ENCODE measurements at places on chromosomes 2 and 18. TPM values are rescaled to one million over a fixed set of nuclear protein-coding genes. Genes with fewer than 3 reads are reported as not detected.
A peak's percentile ranks its signal among the peaks of the same experiment; 100 is the strongest.

SERPINB7 gene
- total RNA-seq, result 12.6 TPM

DNA sequence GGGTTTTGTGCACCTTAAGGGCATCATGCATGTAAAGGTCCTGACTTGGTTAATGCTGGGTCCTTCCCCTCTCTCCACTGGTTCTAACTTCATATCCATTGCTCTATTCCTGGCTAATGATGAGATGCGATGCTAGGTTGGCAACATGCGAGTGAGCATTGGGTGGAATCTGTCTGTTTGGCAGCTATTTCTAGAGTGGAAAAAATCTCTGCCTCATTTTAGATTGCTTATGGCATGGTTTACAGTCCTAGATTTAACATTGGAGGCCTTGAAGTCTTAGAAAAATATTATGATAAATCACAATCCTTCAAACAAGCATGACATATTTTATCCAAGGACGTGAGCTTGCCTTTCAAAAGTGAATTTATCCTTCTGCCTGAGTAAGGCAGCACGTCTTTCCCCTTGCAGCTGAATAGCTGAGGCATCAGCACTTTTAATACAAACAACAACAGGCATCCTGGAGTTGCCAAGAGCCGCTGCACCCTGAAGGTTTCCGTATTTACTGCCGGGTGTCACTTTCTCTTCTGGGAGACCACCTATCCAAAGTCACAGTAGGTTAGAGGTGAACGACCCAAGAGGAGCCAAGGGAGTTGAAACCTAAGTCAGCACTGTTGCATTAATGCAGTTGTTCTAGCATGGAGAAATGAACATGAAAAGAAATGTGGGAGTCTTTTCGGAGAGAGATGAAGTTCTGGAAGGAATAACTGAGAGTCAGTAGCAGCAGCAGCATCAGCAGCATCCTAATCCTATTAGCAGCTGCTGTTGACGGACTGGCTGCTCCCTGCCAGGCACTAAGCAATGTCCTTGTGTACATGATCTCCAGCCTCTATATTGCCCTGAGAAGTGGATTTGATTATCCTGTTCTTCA lies 78.4 kb downstream of the MAPK4 start:
- DNase-seq, result no peak

DNA sequence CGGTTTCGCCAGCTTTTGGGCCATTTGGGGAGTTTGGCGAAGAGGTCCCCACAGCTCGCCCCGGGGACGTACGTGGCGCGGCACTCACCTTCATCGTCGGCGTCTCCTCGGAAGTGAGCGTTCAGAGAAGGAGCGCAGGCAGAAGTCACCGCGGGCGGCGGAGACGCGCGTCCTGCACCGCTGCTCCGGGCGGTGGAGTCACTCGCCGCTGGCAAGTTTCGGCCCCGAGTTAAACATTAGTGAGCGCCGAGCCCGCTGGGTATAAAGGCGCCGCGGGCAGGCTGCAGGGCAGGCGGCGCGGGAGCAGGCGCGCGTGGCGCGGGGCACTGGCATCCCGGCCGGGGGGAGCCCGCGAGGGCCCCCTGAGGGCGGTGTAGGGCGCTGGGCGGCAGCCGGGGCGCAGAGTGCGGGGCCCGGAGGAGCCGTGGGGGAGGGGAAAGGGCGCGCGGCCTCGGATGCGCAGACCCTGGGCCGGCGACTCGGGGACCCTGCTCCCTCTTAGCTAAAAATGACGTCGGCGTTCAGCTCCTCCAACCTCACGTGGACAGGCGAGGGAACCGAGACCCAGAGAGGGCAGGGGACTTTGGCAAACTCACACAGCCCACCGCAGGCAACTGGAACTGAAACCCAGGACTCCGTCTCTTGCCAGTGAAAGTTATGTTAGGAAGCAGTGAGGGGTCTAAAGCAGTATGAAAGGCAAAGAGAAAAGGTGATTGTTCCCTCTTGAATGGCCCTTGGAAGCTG lies at the start of gene DPP4:
TSS of gene DPP4 (minus strand) at position 328 of the 744 bp plus-strand sequence. CDS start at position 94, 234 bp downstream.
- peak; percentile 42 for DNase-seq

- DNase-seq, result peak; percentile 95
These were observed 118.5 kb downstream of the GALNT3 start for GRCh38 chr2:165675551-165675968.

DNA sequence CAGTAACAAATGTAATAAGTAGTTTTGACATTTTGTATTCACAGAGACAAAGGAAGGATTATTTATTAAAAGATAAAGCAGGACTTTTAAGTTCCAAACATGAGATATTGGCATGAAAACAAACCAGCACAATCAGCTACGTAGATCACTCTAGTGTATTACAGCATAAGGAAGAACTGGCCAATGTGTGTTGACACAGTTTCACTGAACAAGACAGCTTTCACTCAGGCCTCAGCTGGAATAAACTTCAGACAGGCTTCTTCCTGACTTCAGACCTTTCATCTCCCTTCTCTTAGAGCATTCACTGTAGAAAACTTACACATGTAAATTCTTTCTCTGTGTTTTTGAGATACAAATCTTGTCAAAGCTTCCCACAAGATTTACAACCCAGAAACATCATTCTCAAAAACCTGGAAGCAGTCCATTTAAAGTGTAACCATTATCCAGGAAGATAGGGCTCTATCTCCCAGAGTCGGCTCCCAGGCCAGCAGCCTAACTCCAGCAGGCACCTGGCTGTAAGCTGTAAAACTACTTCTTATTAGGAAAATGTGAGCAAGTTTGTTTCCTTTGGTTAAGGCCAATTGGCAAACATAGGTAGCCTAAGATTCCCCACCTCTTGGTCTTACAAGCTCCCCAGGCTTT lies 768.3 kb upstream of the CDH7 start:
- DNase-seq, result no peak

DNA sequence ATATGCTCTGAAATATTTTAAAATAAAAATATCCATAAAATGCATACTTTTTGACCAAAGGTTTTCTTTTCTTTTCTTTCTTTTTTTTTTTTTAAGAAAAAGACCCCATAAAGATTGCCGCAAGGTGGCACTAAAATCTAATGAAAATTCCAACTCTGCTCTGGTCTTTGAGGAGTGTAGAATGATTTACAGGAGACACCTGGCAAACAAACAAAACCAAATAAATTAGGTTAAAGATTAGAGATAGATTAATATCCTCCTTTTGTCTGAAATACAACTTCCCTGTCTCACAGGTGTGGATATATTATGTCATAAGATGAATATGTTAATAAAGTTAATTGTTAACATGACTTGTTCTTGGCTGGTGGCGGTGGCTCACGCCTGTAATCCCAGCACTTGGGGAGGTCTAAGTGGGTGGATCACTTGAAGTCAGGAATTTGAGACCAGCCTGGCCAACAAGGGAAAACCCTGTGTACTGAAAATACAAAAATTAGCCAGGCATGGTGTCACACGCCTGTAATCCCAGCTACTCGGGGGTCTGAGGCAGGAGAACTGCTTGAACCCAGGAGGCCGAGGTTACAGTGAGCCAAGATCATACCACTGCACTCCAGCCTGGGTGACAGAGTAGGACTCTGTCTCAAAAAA lies 3.5 kb upstream of the RHOB start:
- DNase-seq, result peak; percentile 64
